ENCODE measurements at places on chromosomes 13 and 19.

- DNase-seq, result no peak
Measured at GRCh38 chr13:31670831-31671617, 68.3 kb upstream of the RXFP2 start.

DNA sequence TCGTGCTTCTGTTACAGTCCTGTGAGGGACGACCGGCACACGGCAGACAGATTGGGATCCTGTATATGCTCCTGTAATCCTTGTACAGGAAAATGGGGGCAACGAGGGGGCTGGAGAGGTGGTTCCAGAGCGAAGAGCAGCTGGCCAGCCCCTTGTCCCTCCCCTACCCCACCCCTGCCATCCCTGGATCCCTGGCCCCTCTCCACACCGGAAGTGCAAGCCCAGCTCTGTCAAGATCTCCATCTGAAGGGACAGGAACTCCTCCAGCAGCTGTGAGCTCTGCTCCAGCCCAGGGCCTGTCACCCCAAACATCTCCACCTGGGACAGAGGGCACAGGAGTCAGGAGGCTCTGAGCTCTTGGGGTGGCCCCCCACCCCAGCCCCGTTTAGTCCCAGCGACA lies 5.5 kb upstream of the CCER2 start:
- no peak for DNase-seq

- DNase-seq, result no peak
Measured at GRCh38 chr13:69468624-69469023, 639.0 kb upstream of the ATXN8OS start.

DNA sequence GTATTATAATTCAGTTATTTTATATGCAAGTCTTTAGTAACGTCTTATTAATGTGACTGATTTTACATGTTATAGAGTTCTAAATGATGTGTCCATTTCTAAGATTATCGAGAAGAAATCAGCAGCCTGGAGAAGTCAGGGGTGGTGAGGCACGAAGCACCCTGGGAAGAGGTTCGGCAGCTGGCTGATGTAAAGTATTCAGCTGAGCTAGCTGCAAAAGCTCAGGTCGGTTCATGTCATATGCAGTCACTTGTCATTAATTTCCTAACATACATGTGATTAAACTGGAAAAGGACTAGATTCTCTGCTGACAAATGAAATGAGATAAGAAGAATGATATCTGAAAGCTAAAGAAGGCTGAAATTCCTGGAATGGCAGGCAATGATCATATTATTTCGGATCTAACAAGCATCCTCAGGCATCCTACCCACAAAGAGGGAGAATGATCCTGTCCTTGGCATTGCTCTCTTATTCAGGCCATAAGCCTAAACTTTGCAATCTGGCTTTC lies 383.0 kb upstream of the SLITRK1 start:
- no peak for DNase-seq

- no peak for DNase-seq
Measured at GRCh38 chr13:98467263-98467985, 109.5 kb downstream of the STK24 start.

DNA sequence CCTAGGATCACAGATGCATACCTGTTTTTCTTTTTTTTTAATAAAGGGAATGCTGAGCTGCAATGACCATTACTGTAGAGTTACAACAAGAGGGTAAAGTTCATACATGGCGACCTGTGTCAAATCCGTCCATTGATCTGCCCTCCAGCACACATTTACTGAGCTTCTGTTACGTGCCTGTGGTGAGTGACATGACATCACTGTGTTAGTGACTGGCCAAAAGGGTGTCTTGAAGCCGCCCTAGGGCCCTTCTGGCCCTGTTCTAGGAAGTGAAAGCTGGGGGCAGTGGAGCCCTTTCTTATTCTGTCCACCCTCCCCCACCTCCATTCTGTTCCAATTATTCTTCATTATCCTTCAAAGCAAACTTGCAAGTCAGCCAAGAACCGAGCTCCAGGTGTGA lies 66.3 kb downstream of the ZIC5 start:
- DNase-seq, result no peak

GRCh38 chr19:35297515-35297848 lies 5.5 kb downstream of the MAG start:
- DNase-seq, result no peak

- no peak for DNase-seq
Measured at GRCh38 chr19:56092685-56093631, 28.1 kb downstream of the ZNF787 start.

Measured in fibroblast of upper back skin (primary cell).